ENCODE measurements at places on chromosomes 6 and 20. TPM values are rescaled to one million over a fixed set of nuclear protein-coding genes. Genes with fewer than 3 reads are reported as not detected.
A peak's percentile ranks its signal among the peaks of the same experiment; 100 is the strongest.

DNA sequence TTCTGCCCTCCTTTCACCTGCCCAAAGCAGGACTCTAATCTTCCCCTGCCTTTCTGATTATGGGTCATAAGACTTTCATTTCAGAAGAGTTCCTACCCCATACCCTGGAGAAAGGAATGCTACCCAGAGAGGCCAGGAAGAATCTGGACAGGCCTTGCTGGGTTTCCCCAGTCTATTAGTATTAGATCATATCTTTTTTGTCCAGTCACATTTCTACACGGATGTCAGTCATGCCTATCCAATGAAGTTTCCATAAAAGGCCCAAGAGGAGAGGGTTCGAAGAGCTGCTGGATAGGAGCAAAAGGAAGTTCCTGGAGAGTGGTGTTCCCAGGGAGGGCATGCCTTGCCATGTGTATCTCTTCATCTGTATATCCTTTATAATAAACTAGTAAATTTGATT lies 3.2 kb downstream of the POLH start:
- no peaks in the 10 kb centered on the region for H3K36me3 ChIP-seq
- H3K4me3 ChIP-seq, result no peak overlapping the region
- peaks cover 26% of the 10 kb centered on the region for H3K4me1 ChIP-seq
- H3K27me3 ChIP-seq, result no peaks in the 10 kb centered on the region
- H3K27ac ChIP-seq, result no peak overlapping the region
- no peak for DNase-seq

DNA sequence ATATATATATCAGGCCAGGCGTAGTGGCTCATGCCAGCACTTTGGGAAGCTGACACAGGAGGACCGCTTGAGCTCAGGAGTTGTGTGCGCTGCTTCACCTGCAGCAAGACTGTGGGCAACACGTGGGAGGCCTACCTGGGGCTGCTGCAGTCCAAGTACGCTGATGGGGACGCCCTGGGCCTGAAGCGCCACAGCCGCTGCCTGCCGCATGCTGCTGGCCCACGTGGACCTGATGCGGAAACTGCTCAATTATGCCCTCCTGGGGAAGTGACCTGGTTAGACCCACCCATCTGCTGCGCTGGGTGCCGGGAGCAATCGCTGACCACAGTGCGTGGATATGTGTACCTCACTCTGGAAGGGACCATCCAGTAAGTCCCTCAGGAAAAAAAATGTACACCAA lies 1.8 kb upstream of the PSORS1C2 start:
- no peak overlapping the region for H3K27ac ChIP-seq
- peaks cover 13% of the 10 kb centered on the region for H3K36me3 ChIP-seq
- no peak overlapping the region for H3K4me3 ChIP-seq
- no peaks in the 10 kb centered on the region for H3K27me3 ChIP-seq
- H3K4me1 ChIP-seq, result no peaks in the 10 kb centered on the region

DNA sequence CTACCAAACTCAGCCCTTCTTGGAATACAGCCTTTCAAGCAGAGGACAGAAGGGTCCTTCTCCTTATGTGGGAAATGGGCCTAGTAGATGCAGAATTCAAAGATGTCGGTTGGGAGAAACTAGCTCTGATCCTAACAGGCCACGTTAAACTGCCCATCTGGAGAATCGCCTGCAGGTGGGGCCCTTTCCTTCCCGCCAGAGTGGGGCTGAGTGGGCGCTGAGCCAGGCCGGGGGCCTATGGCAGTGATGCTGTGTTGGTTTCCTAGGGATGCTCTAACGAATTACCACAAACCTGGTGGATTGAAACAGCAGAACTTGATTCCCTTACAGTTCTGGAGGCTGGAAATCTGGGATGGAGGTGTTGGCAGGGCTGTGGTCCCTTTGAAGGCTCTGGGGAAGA lies 9.1 kb downstream of the MAPK13 start:
- H3K36me3 ChIP-seq, result no peaks in the 10 kb centered on the region
- no peaks in the 10 kb centered on the region for H3K27me3 ChIP-seq
- peak overlapping the region; percentile 84 for H3K27ac ChIP-seq
- no peak overlapping the region for H3K4me3 ChIP-seq

- DNase-seq, result no peak
- H3K4me1 ChIP-seq, result peaks cover 4% of the 10 kb centered on the region
- no peak overlapping the region for H3K27ac ChIP-seq
- no peak overlapping the region for H3K4me3 ChIP-seq
These were observed 12.9 kb upstream of the OCSTAMP start for GRCh38 chr20:46563170-46563859.

DNA sequence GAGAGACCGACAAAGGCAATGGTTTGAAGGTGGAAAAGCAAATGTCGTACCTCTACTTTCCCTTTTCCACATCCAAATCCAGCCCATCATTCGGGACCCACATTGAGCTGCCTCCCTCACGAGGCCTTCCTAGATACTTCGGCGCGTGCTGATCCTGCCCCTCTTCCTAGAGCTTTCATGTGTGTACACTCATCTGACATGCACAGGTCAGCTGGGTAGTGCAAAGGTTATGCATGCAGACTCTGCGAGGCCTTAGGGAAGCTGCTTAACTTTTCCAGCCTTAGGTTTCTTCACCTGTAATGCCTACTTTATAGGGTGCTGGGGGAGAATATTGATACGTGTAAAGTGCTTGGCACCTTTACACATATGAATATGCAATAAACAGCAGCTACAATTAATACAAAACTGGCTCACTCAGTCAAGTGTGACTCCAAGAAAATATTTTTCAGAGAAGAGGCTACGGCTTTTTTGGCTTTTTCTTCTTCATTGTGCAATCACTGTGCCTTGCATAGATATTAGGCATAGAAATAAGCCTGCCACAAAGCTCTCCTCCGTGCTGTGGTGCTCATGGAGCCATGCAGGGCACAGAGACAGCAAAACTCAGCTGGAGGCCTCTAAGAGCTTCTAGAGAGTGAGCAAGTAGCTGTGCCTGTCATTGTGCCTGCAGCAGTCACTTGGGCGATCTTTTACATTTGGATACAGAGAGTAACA lies 3.6 kb upstream of the MANBAL start:
- H3K36me3 ChIP-seq, result no peaks in the 10 kb centered on the region
- no peak overlapping the region for H3K27ac ChIP-seq
- DNase-seq, result no peak
- no peak overlapping the region for H3K4me3 ChIP-seq

DNA sequence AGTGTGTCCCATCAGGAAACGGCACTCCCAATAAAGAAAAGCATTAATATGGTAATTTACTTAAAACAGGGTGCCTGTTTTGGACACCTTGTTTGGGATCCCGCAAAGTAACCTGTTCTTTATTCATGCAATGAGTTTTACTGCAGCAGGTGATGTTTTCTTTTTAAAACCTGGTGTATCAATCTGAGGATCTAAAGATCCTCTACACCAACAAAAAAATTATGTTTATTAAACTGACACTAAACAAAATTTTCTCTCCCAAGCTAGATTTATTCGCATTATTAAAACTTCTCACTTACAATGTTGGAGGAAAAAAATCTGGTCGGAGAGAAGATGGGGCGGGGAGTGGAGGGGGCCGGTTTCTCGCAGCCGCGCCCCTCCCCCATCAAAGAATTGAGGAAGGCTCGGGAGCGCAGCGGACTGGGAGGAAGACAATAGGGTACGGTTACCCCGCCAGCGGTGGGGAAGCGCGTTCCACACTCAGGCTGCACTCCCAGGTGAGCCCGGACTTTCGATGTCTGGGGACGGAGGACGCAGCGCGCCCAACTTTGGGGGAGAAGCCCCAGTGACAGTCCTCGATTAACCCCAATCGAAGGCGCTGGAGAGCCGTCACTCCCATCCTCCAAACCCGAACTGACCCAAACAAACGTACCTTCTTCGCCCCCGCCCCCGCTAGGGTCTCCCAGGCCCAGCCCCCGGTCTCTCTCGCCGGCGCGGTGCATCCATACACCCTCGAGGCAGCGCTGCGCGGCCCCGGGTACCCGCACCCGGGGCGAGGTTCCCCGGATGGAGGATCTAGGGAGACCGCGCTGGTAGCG lies 1.3 kb downstream of the CD24 start:
- peaks cover 63% of the 10 kb centered on the region for H3K27me3 ChIP-seq
- H3K4me3 ChIP-seq, result peak overlapping the region; percentile 29
- no peak for DNase-seq
- H3K36me3 ChIP-seq, result no peaks in the 10 kb centered on the region
- H3K4me1 ChIP-seq, result peaks cover 4% of the 10 kb centered on the region
- H3K27ac ChIP-seq, result no peak overlapping the region

- H3K4me3 ChIP-seq, result no peak overlapping the region
- peak overlapping the region; percentile 10 for H3K27ac ChIP-seq
- DNase-seq, result no peak
- H3K27me3 ChIP-seq, result no peaks in the 10 kb centered on the region
- no peaks in the 10 kb centered on the region for H3K36me3 ChIP-seq
These were observed 80.8 kb downstream of the MKKS start for GRCh38 chr20:10352934-10353824.

DNA sequence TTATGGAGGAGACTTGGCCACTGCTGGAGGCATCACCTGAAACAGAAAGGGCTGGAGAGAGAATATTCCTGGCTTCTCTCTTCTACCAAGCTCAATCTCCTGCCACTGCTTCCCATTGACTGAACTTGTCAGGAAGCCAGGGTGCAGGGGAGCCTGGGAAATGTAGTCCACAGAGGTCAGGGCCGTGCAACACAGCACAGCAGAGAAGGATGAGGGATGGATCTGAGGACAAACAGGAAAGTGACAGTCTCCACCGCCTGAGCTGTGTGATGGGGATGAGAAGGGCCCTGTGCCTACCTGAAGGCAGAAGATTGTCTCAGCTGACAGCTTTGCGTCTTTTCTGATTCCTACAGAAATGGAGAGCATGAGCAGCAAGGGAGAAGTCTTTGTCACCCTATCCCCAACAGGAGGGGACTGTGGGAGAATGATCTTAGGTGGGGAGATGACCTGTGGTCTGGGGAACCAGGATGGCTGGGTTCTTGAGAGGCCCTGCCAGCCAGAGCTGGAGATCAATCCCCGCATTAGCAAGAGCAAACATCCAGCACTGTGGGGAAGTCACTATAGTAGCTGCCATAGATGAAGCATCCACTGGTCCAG lies 114.2 kb downstream of the SNX5 start:
- no peak overlapping the region for H3K4me3 ChIP-seq
- no peak overlapping the region for H3K27ac ChIP-seq
- no peaks in the 10 kb centered on the region for H3K36me3 ChIP-seq
- peak; percentile 41 for DNase-seq
- H3K4me1 ChIP-seq, result peaks cover 6% of the 10 kb centered on the region
- no peaks in the 10 kb centered on the region for H3K27me3 ChIP-seq

DNA sequence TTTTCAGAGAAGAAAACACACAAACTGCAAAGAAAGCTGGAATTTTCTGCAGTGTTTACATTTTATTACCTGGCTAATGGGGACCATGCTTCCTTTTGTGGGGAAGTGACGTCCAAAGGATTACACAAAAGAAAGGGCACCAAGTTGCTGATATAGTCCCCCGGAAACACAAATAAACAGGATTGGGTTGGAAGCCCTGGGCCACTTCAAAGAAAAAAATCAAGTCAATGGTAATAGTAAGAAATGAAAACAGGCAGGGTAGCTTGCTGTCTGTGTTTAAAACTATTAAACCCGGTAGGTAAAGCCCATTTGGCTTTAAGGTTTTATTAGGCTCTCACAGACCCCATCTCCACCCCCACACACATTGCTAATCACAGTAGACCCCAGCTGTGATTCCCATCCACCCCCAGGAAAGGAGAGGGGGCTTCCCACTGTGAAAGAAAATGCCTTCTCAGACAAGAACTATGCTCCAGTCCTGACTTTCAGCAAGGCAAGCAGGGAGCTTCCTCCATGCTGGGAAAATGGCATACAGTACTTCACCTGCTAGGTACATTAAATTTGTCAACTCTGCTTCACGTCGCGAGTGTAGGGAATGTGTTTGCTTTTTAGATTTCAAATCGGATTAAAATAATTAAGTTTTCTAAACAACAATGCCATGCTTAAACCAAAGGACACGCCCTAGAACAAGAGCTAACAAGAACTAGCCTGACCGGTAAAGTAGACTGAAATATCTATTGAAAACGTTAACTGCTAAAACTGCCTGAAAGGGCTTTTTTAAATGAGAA lies 1.1 kb downstream of the PERP start:
- H3K36me3 ChIP-seq, result no peaks in the 10 kb centered on the region
- DNase-seq, result no peak
- no peak overlapping the region for H3K4me3 ChIP-seq
- H3K4me1 ChIP-seq, result peaks cover 3% of the 10 kb centered on the region

DNA sequence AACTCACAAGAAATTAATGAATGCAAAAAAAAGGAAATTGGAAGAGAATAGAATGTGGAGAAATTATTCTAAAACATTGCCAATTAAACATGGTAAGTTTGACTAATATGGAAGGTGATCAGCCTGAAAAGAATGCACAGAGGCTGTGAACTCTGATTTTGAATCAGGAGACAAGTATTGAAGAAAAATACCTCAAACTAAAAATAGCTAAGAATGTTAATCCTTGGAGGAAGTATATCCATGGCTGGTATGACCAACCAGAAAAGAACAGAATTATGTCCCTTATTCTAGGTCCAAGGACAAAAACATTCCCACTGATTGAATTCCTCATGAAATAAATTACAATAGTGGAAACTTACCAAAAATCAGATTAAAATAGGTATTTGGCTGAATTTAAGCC lies 7.3 kb upstream of the RIMS1 start:
- H3K4me3 ChIP-seq, result no peak overlapping the region
- no peak overlapping the region for H3K27ac ChIP-seq
- no peak for DNase-seq
- no peaks in the 10 kb centered on the region for H3K36me3 ChIP-seq
- no peaks in the 10 kb centered on the region for H3K4me1 ChIP-seq

Gene ABHD16B
- not detected for total RNA-seq

Gene NKAIN2
- total RNA-seq, result 0.39 TPM

Gene TREML2
- total RNA-seq, result 0.10 TPM
